ENCODE measurements at places on chromosomes 5 and 9.

DNA sequence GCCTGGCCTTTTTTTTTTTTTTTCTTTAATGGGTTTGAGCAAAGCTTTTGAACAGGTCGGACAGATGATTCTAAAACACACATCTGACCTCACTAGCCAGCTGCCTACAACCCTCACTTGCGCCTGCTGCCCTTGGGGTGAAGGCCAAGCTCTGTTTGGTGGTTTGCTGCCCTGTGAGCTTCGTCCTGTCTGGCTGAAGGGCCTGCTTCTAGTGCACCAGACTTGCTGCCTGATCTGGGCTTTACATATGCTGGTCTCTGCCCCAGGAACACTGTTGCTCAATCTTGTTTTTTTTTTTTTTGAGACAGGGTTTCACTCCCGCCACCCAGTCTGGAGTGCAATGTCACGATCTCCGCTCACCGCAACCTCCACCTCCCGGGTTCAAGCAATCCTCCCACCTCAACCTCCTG lies 16.4 kb upstream of the DOLPP1 start:
- no peak for DNase-seq

DNA sequence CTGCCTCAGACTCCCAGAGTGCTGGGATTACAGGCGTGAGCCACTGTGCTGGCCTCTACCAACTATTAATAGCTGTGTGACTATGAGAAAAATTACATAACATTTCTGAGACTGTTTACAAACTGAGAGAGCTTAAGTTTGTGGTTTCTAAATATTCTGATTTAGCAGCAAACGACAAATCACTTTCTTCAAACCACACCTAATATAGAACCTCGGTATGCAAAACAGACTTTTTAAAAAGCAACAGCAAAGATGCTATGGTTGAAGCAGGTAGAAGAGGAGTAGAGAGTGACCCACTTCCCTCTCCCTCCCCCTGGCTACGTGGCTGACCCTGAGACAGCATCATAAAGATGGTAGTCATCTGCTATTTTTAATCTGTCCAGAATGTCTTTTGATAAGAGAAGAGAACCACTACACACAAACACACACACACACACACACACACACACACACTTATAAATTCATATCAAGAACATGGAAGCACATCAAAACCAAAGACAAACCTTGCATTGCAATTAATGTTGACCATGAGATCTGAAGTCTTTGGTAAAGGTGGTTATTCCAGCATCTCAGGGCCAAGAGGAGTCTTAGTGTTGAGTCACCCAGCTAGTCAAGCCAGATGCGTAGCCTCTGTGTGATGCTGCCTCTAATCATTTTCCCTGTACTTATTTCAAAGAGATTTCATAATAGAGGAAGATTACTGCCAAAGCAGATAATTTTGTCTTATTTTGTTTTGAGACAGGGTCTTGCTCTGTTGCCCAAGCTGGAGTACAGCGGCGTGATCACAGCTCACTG lies 58.1 kb upstream of the TMEM215 start:
- DNase-seq, result no peak

GRCh38 chr5:71782771-71783770 lies 64.0 kb downstream of the CARTPT start:
- peak; percentile 33 for DNase-seq

- peak; percentile 75 for DNase-seq
These were observed 592 bp downstream of the TUBB4B start for GRCh38 chr9:137241490-137242268.

DNA sequence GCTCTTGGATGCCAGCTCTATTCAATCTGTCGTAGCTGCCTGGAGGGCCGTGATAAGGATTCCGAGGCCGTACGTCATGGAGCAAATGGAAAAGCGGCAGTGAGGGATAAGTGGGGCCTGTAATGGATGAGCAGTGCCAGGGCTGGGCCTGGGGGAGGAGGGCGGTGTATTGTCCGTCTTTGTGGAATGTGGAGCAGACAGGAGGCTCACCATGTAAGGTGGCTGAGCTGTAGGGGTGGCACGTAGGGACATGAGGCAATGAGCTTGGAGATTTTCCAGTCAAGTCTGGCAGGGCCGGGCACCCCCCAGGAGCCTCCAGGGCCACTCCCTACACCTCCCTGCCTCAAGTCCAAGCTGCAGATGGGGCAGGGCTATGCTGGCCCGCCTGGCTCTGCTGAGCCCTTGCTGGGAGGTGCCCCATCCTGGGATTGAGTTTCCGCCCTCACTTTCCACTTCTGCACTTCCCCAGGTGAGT lies 29.2 kb downstream of the NCS1 start:
- DNase-seq, result no peak

DNA sequence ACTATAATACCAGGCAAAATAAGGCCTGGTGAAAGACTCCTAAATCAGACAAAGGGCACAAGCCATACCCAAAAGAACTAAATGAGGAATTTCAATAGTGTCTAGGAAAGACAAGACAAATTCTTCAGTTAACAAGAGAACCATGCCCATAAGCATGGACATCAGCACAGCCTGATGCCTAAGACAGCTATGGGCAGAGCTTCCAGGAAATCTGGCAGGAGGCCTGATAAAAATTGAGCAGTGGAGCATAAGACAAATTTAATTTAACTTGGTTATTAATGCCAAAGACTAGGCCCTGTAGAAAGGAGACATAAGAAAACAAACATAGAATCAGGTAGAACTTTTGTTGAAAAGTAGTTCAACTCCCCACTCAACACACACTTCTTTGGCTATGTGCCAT lies 17.3 kb downstream of the KLHL3 start:
- no peak for DNase-seq

DNA sequence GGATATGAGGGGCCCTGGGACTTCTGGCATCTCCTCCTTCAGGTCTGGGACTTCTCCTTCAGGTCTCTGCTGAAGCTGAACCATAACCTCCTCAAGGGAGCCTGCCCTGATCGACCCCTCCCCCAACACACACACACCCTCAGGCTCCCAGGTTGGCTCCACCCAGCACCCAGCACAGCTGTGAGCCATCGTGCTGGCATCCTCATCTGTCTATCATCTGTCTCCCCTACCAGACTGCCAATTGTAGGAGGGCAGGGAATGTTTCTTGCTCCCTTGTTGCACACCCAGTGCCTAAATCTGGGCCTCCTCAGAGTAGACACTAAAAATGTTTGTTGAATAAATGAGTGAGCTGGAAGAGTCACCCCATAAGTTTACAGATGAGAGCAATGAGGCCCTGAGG lies 71.4 kb downstream of the LRSAM1 start:
- no peak for DNase-seq

- no peak for DNase-seq
These were observed 181.1 kb downstream of the KDM4C start for GRCh38 chr9:6938873-6939272.

GRCh38 chr5:3778000-3778550 lies 182.4 kb downstream of the IRX1 start:
- DNase-seq, result no peak

DNA sequence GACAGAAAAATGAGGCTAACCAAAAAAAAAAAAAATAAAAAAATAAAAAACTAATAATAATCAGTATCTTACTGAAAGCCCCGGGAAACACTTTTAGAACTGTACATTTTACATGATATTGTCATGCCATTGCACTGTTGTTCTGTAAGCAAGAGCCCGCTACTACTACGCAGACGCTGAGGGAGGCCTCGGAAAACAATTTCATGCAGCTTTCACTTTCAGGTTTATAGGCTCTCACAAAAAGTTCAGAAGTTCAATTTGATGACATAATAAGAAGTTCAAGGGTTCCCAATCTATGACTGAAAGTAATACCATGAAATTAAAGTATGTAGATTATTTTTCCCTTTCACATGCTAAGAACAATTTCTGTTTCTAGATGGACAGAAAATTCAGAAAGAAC lies 318.3 kb upstream of the ITGA1 start:
- peak; percentile 25 for DNase-seq

- no peak for DNase-seq
These were observed 47.7 kb downstream of the NSUN2 start for GRCh38 chr5:6585168-6585567.

DNA sequence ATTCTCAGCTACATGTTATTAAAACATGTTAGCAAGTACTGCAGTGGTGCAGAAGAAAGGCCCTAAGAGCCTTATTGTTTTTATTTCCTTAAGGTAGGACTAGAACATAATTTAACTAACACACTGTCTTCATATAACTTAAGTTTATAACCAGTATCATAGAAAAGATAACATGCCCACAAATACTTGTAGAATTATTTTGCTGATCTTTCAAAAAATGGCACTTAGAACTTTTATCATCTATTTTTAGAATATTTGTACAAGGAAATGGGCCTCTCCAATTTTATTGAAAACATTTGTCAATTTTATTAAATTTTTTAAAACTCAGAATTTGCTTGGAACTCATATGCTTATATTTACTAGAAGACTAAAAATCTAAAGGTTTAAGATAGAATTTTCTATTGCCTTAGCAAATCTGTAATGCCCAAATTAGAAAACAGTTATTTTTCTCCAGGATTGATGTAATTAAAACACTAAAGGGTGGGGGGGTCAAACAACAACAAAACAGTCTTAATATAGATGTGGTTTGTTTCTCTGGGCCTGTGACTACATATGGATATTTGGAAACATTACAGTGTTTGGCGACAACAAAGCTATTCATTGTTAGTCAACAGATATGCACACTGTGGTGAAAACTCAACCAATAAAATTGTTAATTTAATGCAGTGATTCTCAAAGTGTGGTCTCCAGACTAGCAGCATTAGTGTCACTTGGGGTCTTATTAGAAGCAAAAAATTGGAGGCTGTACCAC lies 360.4 kb downstream of the PDE4D start:
- no peak for DNase-seq

DNA sequence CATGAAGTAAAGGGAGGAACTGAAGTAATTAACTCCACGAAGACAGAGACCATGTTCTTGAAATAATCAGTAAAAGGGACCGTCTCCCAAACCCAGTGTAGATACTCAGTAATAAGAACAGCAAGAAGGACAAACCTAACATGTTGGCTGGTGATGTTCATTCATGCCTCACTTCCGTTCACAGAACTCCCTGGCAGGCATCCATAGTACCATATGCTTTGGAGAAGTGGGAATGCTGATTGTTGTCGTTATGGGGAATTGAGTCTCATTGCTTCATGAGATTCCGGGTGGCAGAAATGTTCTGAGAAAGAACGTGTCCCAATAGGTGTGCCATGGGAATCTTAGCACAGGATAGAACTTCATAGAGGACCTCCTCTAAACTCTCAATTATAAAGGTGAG lies 452.3 kb downstream of the ZSWIM6 start:
- no peak for DNase-seq

GRCh38 chr5:141298376-141298775 lies 5.5 kb downstream of the SLC25A2 start:
- no peak for DNase-seq

DNA sequence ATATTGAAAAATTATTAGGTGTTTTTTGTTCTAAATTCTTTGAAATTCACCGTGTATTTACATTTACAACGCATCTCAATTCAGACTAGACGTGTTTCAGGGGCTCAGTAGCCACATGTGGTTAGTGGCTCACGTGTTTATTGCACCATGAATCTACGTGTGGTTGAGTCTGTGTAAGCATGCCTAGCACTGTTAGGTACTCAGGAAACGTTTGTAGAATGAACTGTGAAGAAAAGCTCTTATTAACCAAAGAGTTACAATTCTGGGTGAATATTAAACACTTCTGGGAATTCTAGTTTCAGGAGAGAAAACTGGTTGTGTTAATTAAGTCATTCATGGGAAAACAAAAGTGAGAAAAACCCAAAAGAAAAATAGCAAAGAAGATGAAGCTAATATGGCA lies 117.5 kb upstream of the CDH6 start:
- DNase-seq, result no peak

GRCh38 chr9:70470050-70471015 lies 55.9 kb upstream of the KLF9 start:
- no peak for DNase-seq

DNA sequence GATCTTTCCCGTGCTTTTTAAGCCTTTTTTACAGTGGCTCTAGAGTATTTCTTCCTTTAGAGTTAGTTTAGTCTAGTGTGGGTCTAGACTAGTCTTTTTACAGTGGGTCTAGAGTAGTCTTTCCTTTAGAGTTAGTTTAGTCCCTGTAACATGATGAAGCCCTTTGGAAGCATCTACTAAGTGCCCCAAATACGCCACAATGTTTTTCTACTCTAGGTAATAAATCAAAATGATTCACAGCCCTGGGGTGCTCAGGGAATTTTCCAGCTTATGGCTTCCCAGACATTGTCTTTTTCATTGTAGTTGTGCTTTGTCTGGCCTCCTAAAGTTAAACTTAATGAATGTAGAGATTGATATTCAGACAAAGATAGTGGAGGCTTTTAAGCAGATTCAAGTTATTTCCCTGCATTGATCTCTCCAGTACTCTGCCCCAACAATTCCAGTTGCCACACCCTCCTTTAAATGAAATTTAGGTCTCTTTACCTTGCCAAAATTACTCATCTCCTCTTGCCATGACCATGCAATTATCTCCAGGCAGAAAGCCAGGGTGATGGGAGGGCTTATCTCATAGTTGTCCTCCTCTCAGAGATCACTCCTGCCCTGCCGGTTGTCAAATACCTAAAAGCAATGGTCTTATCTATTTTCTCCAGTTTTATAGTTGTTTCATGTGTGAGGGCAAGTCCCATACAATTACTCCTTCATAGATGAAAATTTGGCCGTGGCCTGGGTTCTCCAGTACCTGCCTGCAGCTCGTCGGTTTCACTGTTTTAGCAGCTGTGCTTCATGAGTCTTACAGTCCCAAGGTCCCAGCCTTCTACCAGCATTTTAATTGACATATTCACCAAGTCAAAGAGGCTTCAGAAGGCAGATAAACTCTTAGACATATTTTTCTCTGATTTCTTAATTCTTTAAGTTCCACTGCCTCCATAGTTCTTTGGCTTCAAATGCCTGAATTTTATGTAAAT lies 794.0 kb upstream of the COX7C start:
- DNase-seq, result no peak

GRCh38 chr5:159449925-159450324 lies 119.6 kb upstream of the IL12B start:
- no peak for DNase-seq

GRCh38 chr5:133050521-133050920 lies 1.3 kb upstream of the HSPA4 start:
- DNase-seq, result no peak

DNA sequence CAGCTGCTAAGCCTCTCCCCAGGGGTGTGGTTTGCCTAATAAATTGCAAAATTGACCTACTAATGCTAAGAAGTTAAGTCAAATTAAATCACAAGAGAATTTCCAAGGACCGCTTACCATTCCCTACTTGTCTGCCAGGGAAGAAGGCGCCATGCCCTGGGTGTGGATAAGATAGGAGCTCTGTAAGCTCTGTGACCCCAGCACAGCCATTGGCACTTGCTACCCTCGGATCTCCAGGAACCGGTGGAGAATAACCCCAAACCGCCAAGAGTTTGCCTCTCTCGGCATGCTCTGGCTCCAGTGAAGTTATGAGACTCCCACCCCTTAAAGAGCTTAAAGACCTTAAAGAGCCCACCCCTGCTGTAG lies 58.9 kb downstream of the NEURL1B start:
- DNase-seq, result no peak

- DNase-seq, result no peak
These were observed 1158.6 kb downstream of the CDH12 start for GRCh38 chr5:21694567-21694966.

- no peak for DNase-seq
These were observed 592.6 kb downstream of the MTRR start for GRCh38 chr5:8461543-8461942.

- DNase-seq, result no peak
These were observed 126.1 kb upstream of the PAPPA start for GRCh38 chr9:116027511-116027910.

Measured in CD4-positive, alpha-beta T cell treated with Interleukin-4 for 4 hours (primary cell).